Fibroblast of villous mesenchyme (primary cell): ENCODE measurements at places on chromosomes 13 and 19. TPM values are rescaled to one million over a fixed set of nuclear protein-coding genes. Genes with fewer than 3 reads are reported as not detected.

GRCh38 chr19:40690050-40690692 is at the start of gene NUMBL:
TSS of gene NUMBL (minus strand) at chr19:40690651. CDS start at chr19:40690483, 168 bp downstream.
- DNase-seq: no peak

CEACAM6 gene
- total RNA-seq: not detected in 2 replicates

DNA sequence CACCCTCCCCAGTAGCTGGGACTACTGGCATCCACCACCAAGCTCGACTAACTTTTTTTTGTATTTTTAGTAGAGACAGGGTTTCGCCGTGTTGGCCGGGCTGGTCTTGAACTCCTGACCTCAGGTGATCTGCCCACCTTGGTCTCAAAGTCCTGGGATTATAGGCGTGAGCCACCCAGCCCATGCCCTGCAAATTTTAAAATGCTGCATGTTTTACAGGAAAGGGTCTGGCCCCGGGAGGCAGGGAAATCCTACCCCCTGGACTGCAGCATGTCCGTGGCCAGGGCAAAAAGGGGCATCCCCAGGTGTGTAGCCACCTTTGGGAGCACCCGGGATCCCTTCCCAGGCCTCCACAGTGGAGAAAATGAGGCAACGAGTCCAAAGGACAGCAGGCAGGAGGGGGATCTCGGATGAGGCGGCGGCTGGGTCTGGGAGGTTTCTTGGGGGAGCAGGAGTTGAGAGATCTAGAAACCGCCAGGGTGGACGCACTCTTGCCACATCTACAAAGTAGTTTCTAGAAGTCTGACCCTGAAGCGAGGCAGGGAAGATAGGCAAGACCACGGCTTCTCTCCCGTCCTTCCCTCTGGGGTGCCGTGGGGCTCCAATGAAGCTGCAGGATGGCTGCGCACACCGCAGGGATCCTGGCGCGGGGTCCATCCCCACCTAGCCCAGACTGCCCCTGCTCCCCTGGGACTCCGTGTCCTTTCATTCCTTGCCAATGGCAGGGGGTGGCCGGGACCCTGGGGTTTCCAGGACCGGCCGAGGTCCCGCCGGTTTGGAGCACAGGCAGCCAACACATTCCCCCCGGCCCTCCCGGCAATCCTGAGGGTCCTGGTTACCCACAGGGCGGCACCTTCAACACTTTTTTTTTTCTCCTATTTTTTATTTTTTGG is 21.3 kb upstream of the ZBTB7A start:
- no peak for DNase-seq

DNA sequence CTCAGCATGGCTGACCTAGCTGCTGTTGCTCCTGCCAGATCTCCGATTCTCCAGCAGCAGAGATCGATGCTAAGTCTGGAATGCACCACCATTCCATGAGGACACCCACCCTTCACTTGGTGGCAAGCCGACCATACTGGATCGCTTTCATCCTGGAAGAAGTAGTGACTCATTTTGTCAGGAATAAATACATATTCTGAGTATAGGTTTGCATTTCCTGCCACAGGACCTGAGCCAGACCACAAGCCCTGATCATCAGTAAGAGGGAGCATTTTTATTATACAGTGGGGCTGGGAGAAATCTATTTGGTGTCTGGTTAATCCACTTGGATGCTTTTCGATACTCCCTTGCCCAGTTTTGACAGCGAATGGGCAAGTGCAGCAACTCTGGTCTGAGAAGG is 10.9 kb upstream of the KCTD15 start:
- no peak for DNase-seq

DNA sequence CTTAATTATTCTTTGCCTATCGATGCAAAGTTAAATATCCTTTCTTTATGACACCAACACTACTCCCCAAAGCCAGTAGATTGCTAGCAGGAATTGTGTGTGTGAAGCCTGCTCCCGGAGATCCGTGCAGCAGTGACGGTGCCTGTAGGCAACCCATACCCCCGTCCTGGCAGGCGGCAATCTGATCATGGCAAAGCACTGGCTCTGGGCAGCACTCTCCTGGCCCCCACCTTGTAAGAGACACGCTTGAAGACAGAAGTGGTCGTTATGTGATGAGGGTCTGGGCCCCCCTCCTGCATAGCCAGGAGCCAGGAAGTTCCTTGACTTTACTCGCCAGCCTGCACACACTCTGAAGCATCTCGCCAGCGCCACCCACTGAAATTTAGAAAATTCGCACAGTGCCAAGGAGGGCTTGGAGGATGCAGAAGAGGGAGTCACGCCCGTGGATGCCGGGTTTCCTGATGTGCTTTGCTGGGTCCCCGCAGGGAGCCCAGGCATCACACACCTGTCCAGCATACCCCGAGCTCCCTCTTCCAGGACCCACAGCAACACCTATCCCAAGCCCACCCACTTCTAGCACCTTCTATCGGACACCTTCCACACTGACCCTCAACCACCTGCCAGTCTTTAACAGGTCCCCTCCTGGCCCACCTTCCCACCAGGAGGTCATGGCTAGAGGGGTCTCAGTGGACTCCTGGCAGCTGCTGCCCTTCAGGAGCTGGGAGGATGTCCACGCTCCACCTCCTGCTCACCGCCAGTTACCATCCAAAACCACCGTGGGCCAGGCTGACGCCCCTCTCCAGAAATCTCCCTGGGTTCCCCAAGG is 54.5 kb downstream of the CEBPG start:
- DNase-seq: no peak

DNA sequence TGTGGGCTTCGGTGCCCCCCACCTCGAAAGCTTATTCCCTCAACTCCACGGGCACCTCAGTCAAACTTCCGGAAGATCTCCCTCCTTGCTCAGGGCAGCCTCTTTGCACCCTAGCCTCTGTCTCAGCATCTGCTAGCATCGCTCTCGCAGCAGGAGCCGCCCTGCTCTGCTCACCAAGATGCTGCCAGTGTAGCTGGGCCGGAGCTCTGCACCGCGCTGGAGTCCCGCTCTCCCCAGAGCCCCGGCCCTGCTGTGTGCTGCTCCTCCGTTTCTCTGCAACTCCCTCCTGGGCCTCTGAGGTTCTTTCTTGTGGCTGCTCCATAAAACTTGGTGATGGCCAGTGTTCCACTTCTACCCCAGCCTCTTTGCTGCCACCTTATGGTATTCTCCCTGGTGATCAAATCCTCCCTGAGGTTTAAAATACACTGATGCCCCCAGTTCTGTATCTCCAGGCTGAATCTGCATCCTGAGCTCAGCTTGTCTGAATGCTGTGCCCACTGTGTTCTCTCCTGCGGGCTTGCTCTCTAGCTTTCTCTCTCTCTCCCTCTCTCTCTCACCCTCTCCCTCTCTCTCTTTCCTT is 198.0 kb downstream of the UQCRFS1 start:
- no peak for DNase-seq

DNA sequence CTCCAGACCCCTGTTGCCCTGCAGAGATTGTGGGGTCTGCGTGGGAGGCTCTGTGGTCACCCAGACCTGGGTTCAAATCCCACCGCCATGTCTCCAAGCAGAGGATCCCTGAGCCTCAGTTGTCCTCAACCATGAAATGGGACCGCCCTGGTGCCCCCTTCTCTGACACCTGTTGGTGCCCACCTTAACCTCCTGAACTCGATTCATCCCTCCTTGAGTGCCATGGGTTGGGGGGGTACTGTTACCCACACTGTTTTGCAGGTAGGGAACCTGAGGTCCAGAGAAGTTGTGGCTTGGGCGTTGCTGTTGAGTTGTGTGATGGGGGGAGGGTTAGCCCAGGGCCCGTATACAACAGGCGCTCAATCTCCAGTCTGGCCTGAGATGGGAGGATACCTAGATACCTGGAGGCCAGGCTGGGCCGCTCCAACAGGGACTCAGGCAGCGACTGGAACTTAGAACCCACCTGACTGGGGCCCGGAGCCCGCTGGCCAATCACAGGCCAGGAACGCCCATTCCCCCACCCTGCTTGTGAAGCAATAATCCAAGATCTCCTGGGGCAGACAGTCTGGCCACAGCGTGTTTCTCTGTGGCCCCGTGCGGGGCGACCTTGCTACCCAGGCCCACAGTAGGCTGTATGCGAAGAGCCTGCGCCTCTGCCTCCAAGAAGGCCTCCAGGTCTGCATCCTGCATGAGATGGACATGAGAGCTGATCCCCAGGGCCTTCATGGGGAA is 2.8 kb downstream of the ARID3A start:
- peak; percentile 65 for DNase-seq

GRCh38 chr13:76014406-76015318 is 378.5 kb downstream of the LMO7 start:
- no peak for DNase-seq

DNA sequence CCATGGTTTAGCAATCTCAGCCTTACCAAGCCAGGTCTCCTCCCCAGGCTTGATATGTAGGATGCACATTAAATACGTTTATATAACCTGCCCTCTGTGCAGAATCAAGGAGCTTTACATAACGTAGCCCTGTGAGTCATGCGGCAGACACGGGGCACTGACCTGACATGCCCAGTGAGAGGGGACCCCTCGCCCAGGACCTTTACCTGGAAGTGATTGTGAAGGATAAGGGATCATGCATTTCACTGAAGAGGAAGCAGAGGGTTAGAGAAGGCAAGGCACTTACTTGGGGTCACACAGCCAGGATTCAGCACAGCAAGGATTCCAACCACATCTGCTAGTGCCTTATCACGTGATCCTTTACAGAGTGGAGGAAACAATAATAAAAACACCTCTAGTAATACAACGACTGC is 18.9 kb upstream of the FOSB start:
- peak; percentile 47 for DNase-seq

PLD3 gene
- 146 and 152 TPM in 2 replicates for total RNA-seq

GRCh38 chr19:38931521-38931793 is 713 bp downstream of the MRPS12 start:
- DNase-seq: no peak
